ENCODE measurements at places on chromosomes 5 and 9.

DNA sequence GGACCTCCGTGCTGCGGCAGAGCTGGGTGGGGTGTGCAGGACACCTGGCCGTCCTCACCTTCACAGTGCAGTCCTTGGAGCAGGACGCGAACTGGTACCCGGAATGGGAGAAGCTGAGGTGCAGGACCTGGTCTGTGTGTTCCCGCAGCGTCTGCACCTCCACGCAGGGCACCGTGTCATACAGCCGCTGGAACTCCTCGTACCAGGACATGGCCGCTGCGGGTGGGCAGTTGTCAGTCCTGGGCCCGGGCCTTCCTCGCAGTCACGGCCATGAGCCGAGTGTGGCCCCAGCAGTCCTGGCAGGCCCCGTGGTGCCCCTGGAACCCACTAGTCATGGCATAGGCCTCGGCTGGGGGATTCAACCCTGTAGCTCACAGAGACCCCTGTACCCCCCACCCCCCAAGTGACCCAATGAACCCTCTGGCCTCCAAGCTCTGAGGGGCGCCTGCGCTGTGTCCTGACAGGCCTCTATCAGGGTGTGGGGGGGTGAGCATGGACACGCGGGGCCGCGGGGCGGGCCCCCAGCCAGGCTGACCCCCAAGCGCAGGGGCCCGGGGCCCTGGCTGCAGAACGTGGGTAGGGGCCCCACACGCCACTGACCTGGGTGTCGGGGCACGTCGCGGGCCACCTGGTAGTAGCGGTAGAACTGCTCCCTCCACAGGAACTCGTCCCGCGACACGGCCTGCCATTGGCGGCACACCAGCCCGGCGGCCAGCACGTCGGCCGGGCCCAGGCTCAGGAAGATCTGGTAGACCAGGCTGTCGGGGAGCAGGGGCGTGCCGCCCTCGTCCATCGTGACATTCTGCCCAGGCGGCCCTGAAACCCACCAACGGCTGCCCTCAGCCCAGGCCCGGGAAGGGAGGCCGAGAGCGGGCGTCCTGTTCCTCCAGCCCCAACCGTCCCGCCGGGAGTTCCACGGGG is 987 bp downstream of the FBXW5 start:
- peaks cover 11% of the 10 kb centered on the region for H3K4me1 ChIP-seq
- peak overlapping the region; percentile 71 for H3K27ac ChIP-seq
- H3K4me3 ChIP-seq = peak overlapping the region; percentile 80
- peak; percentile 56 for DNase-seq
- peaks cover 7% of the 10 kb centered on the region for H3K36me3 ChIP-seq

DNA sequence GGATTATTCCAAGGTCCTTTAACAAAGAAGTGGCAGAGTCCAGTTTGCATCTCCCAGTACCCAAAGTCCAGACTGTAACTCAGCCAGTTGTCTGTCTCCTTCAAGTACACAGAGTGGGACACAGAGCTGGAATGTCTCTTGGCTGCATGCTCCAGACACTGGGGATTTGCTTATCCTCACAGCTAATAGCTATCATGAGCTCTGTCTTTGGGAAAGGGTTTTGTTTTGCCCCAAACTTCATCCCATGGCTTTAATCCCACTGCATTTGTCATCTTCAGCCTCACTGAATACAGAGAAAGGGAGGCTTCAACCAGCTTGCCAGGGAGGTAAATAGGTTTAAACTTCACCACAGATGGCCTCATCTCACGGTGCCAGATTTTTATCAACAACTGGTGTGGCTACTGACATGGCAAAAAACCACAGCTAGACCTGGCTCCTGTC is 412.2 kb upstream of the SLC24A2 start:
- H3K36me3 ChIP-seq = peaks cover 3% of the 10 kb centered on the region
- H3K4me1 ChIP-seq = peaks cover 7% of the 10 kb centered on the region
- no peak overlapping the region for H3K4me3 ChIP-seq
- no peak for DNase-seq

- peaks cover 12% of the 10 kb centered on the region for H3K4me1 ChIP-seq
- no peaks in the 10 kb centered on the region for H3K36me3 ChIP-seq
- no peak overlapping the region for H3K27ac ChIP-seq
- no peak overlapping the region for H3K4me3 ChIP-seq
- no peaks in the 10 kb centered on the region for H3K27me3 ChIP-seq
- no peak for DNase-seq
Measured at GRCh38 chr9:132888151-132888550, 9.5 kb downstream of the SPACA9 start.

DNA sequence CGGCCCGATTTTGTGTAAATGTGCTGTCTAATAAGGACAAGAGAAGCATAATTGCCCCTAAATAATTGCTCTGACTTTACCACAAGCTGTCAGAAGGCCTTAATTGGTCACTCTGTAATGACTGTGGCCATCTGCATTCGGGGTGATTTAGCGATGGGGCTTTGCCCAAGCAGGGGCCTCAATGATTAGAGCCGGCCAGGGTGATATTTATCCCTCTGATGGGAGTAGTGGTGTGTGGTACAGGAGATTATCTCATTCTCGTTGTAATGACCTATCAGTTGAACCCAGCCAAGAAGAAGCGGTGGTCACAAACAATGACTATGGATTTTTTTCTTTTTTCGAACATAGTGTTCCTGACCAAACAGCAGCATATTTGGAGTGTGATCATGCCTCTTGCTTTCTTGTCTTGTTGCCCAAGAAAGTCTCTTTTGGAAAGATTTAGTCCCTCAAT is 72.0 kb upstream of the SAP30L start:
- DNase-seq = no peak
- no peak overlapping the region for H3K27ac ChIP-seq
- no peak overlapping the region for H3K4me3 ChIP-seq
- H3K27me3 ChIP-seq = no peaks in the 10 kb centered on the region

DNA sequence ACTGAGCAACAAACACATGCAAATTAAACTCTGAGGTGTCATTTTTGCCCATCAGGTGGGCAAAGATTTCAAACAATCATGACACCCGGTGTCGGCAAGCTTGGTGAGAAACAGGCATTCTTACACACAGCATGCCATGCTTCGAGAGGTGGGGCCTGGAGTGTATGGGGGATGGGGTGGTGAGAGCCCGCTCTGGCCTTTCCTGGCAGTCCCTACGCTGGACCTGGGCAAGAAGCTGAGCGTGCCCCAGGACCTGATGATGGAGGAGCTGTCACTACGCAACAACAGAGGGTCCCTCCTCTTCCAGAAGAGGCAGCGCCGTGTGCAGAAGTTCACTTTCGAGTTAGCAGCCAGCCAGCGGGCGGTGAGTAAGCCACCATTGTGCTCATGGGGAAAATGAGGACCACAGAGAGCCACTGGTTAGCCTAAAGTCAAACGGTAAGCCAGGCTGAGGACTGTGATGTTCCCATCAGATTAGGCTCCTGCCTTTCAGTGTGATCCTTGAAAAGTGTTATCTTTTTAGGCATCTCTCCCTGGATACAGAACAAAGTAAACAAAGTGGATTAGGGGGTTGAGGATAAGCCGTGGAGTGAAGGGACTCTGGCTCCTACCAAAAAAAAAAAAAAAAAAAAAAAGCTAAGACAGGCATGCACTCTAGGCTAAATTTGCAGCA is 9.4 kb downstream of the MYOZ3 start:
- DNase-seq = no peak
- H3K4me3 ChIP-seq = peak overlapping the region; percentile 4
- H3K4me1 ChIP-seq = peaks cover 6% of the 10 kb centered on the region
- peaks cover 20% of the 10 kb centered on the region for H3K27me3 ChIP-seq

GRCh38 chr5:80149161-80149609 is 106.7 kb downstream of the SERINC5 start:
- H3K36me3 ChIP-seq = peaks cover 32% of the 10 kb centered on the region
- H3K27me3 ChIP-seq = no peaks in the 10 kb centered on the region
- H3K4me1 ChIP-seq = peaks cover 54% of the 10 kb centered on the region

DNA sequence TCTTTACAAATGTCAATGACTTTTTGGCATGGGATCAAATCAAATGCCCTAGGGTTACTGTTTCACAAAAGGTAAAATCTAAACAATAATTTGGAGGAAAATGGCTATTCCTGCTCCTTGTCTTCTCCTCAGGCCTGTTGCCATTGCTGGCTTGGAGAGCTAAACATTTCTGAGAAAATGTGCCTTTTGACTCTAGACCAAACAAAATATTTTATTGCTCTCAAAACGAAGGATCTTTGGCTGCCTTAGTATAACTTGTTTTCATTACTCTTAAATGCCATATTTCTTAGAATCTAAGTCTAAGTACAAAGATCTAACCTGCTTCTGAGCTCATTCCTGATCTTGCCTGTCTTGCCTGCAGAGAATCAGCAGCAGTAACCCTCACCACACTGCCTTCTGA is 116.6 kb downstream of the MUSK start:
- H3K4me1 ChIP-seq = no peaks in the 10 kb centered on the region
- no peaks in the 10 kb centered on the region for H3K36me3 ChIP-seq
- no peak for DNase-seq
- H3K4me3 ChIP-seq = no peak overlapping the region
- no peak overlapping the region for H3K27ac ChIP-seq

DNA sequence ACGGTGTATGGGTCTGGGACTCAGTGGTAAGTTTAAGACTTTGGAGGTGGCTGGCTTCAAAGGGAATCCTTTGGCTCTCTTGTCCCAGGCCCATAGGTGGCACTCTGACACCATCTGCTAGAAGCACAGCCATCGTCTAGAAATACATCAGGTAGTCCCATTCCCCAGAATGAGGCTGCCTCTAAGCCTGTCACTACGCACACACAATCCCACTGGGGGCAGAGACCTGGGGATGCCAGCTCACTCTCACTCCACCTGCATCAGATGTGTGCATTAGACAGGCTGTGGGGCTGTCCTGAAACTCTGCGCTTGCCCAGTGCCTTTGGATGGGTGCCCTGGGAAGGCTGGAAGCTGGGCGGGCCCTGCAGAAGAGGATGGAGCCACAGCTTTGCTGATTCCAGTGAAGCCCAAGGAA is 127.5 kb upstream of the PANK3 start:
- peaks cover 6% of the 10 kb centered on the region for H3K27me3 ChIP-seq
- no peak overlapping the region for H3K4me3 ChIP-seq
- peak; percentile 24 for DNase-seq

DNA sequence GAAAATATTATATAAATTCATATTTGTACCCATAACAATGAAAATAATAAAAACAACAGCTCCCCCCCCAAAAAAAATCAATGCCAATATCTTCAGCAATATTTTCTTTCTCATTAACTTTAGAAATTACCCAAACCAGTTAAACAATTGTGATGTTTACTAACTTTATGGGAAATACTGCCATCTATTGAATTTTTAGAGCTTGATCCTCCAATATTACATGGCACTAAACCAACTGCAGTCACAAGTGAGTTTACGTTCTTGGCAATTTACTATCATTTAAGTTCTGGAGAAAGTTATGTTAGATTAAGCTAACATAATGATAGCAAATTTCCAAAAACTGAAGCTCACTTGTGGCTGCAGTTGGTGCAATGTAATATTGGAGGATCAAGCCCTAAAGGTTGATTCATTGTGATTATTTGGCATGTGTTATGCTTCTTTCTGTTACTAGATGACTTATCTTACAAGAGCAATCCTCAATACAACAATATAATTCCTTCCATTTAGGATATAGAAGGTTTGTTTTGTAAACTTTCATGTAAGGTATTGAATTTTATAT is 379.5 kb downstream of the CDH18 start:
- no peak for DNase-seq
- H3K27me3 ChIP-seq = no peaks in the 10 kb centered on the region
- H3K36me3 ChIP-seq = no peaks in the 10 kb centered on the region
- H3K4me3 ChIP-seq = no peak overlapping the region

GRCh38 chr9:90803860-90804593 is 2.4 kb downstream of the SYK start:
- DNase-seq = no peak
- H3K27me3 ChIP-seq = peaks cover 48% of the 10 kb centered on the region
- no peaks in the 10 kb centered on the region for H3K36me3 ChIP-seq

- no peaks in the 10 kb centered on the region for H3K4me1 ChIP-seq
- H3K36me3 ChIP-seq = no peaks in the 10 kb centered on the region
- no peak for DNase-seq
- H3K27me3 ChIP-seq = peaks cover 6% of the 10 kb centered on the region
Measured at GRCh38 chr5:169431386-169431785, 130.4 kb upstream of the SLIT3 start.

DNA sequence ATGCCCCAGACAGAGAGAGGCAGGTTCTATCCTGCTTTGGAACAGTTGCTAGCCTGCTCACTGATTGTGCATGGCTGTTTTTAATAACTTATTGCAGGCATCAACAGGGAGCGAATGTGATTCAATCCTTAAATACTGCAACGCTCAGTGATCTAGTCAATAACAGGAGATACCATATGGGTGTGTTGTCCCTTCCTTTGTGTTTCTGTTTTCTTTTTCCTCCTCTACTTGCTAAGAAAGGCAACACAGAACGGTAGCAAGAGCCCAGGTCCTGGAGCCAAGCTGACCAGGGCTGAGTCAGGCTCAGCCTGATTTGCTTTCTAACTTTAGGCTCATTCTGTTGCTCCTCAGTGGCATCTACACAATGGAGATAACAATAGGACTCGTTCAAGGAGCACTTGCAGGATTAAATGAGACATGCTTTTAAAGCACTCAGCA is 98.6 kb upstream of the EQTN start:
- no peak overlapping the region for H3K4me3 ChIP-seq
- no peaks in the 10 kb centered on the region for H3K36me3 ChIP-seq
- no peaks in the 10 kb centered on the region for H3K27me3 ChIP-seq

- no peak overlapping the region for H3K27ac ChIP-seq
- H3K4me3 ChIP-seq = no peak overlapping the region
- peaks cover 12% of the 10 kb centered on the region for H3K27me3 ChIP-seq
Measured at GRCh38 chr9:122498883-122499288, 11.7 kb upstream of the OR1J2 start.

DNA sequence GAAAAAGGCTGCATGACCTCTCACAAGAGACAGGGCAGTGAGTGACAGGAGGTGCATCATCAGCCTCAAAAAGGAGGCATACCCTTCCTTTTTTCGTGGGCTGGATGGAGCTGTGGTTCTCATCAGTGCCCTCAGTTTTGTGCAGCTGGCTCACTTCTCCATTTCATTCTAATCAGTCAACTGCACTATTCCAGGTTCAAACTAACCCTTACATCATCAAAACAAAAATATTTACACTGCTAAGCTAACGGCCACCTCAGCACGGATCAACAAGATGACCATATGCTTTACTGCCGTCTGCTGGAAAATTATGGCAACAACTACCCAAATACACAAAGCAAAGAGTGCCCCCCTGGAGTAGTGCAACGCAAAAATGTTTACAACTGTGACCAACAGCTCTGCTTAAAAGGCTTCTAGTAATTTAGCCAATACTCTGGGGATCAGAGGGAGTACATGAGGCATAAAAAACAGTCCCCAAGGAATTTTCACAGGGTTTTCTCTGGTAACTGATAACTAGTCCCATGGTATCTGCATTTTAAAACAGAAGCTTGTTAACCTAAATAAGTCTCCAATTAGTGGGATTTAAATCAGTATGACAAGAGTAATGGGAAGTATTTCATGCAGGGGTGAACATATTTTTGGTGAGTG is 10.8 kb downstream of the KCNV2 start:
- H3K4me3 ChIP-seq = no peak overlapping the region
- H3K27me3 ChIP-seq = no peaks in the 10 kb centered on the region
- DNase-seq = peak; percentile 2
- H3K27ac ChIP-seq = no peak overlapping the region
- peaks cover 2% of the 10 kb centered on the region for H3K36me3 ChIP-seq
